ENCODE measurements at places on chromosomes 4 and X.

GRCh38 chrX:135081693-135082404, 29.9 kb upstream of the RTL8A start:
- DNase-seq = no peak

DNA sequence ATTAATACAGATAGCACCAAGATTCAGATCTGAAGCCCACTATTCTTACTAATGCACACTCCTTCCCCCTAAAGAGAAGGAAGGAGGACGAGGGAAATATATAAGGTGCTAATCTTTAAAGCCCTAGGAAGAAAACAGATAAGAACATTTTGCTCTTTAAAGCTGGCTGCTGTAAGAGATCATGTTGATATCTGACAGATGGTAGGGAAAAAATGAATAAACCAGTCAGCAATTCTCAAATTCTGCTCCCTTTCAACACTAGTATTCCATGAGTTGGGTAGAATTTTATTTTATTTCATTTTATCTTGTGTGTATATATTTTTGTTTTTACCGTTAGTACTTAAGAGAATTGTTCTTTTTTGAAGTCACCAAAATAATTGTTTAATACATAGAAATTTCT, 19.2 kb downstream of the OTC start:
- no peak for DNase-seq

DNA sequence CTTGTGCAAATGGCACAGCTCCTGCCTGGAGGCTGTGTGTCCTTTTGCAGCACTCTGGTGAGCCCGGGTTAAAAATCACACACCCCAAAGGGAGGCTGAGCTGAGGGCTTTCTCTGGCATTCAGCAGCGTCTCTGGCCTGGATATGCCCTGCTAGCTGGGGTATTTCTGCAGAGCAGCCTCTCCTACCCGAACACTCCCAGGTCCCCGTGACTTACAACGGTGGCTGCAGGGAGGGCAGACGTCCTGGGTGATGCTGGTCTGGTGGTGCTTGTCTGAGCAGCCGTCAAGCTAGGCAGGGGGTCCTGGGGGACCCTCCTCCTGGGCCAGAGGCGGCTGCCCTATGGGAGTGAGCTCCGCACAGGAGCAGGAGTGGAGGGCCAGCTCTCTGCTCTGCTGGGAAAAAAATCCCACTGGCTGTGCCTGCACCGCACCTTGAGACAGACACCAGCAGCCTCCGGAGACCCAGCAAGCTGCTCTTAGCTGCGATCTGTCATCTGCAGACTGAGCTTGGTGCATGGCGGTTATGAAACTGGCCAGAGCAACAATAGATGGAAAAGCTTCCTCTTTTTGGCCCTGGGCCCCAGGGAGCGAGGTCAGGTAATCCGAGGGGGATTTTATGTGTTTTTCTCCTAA, 41.3 kb upstream of the ASMTL start:
- peak; percentile 50 for DNase-seq

- DNase-seq = no peak
These were observed 100.0 kb upstream of the DIPK2B start for GRCh38 chrX:45300638-45301037.
